Stimulated activated CD8-positive, alpha-beta memory T cell treated with anti-CD3 and anti-CD28 coated beads, Interleukin-2, amount 100 ng/mL, for 1 hour (primary cell): ENCODE measurements at places on chromosomes 5 and 9.

GRCh38 chr9:137457406-137458193 lies 1.5 kb downstream of the NSMF start:
- DNase-seq, result no peak

DNA sequence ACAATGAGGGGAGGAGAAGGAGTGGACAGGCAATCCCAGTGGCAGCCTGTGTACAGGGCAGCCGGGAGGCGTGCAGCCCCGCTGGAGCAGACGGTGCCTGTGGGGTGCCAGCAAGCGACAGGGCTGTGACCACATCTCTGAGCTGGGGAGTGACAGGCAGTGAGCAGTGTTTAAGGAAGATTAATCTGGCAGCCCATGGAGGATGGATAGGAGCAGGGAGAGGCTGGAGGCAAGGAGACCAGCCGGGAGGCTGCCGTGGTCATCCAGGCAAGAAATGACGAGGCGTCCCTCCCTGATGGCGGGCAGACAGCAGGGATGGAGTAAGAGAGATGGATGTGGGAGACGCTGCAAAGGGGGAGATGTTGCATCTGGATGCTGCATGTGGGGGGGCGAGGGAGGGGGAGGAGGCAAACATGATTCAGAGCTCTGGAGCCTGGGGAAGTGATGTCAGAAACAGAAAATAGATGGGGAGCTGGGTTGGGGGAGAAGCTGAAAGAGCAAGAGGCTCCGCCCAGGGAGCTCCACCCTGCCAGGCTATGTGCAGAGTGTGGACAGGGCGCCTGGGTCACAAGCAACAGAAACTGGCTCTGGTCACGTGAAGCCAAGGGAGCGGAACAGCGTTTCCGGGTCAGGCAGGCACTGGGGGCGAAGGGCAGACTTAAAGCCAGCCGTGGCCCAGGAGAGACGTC lies 12.6 kb downstream of the UNC5A start:
- DNase-seq, result no peak

DNA sequence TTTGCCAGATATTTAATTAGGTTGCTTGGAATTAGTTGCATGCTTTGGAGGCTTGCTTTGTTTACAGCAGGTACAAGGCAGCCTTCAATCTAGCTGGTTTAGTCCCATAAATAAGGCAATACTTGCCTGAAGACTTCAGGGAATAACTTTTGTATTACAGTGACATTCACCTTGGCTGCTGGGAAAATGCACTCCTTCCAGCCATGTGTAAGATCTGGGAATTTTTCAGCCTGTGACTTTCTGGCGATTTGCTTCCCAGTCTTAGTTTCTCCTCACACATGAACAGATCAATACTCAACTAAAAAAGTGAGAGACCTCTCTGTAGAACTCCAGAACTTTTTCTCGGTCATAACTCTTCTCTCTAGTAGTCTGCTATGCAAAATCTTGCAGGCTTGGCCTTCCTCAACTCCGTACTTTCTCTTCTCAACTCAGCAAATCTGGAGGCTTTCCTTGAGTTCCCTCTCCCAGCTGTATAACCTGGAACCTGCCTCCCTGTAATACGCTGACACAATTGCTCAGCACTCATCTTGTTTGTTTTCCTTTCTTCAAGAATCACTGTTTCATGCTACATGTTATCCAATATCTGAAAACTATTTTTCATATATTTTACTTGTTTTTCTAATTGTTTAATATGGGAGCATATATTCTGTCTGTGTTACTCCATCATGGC lies 173.0 kb downstream of the MSX2 start:
- no peak for DNase-seq

DNA sequence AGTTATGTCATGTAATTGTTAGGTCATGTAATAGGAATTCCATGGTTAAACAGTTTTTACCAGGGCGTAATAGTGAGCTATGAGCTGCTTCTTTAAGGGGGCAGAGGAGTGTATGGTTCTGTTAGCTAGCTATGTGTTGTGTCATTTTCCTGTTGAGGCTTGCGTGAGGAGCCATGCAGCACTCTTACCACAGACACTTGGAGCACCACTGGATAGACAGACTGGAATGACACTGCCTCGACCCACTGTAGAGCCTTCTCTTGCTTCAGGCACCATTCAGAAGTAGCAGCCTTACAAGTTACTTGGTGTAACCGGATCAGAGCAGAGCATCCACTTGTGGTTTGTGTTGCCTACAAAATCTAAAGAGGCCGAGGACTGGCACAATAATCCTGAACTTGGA lies 28.3 kb upstream of the STOM start:
- no peak for DNase-seq

DNA sequence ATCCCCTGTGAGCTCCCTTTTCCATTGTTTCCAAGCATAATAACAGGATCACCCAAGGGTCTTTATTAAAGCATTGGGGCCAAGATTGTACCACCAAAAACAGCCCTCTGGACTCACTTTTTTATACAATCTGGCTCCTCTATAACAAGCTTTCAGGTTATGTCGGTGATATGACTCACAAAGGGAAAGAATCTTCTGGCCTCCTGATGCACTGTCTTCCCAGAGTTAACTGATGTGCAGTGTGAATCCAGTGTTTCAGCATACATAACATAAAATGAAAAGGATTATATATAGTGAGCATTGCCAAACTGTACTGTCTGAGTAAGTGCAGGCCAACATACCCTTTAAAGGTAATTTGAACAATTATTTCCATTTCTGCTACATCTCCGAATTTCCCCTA lies 33.9 kb upstream of the MAN2A1 start:
- no peak for DNase-seq

DNA sequence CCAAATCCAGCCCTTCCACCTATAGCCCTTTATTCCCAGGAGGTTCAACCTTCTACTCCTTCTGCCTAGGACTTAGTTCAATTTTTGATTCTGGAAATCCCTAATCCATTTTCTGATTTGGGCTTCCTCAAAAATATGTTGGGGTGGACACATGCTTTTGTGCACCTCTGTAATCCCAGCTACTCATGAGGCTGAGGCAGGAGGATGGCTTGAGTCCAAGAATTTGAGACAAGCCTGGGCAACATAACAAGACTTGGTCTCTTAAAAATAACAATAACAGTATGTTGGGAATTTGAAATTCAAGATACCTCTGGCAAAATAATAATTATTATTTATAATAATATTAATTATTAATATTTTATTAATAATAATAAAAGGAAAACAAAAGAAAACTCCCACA lies 188.7 kb upstream of the TLE4 start:
- no peak for DNase-seq

- no peak for DNase-seq
Observed at GRCh38 chr5:96245140-96246091, 187.6 kb downstream of the PCSK1 start.

DNA sequence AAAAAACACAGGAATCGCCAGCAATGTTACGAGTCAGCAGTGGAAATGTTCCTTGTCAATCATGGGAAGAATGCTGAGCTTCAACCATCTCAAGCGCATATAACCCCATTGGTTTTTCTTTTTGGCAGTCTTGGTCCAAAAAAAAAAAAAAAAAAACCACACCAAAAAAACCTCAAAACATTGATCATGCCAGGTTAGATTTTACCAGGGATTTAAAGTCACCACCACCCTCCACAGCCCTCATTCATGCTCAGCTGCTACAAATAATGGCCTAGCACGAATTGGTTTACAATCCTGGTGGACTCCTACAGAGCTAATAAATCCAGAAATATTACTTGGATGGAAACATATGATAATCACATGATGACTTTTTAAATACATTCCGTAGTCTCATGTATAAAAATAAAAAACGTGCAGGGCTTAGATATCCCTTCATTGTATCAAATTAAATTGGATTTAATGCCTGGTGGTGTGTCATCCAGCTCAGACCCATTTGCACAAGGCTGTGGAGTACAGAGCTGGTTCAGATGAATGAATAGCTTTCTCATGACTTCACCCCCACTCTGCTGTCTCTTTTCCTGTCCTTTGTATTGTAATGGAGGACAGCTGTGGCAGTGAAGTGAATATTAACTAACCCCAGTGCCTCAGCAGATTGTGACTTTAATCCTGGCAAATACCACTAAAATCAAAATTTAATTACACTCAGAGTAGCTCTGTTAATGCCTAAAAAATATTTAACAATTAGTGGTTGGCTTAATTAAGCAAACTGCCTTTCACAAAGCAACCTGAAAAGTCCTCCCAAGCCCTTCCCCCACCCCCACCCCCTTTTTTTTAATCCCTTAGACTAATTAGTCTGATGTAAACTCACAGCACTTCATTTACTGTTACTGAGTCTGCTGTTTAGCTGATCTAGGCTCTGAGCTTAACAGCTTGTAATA lies 626.5 kb upstream of the ZNF608 start:
- DNase-seq, result no peak
